ENCODE measurements at places on chromosomes 4 and X. TPM values are rescaled to one million over a fixed set of nuclear protein-coding genes. Genes with fewer than 3 reads are reported as not detected.

Gene KCNIP4
- not detected for total RNA-seq

Gene TMPRSS11F
- not detected for total RNA-seq

GRCh38 chr4:74189331-74190043 is 31.6 kb downstream of the MTHFD2L start:
- DNase-seq = no peak

- DNase-seq = no peak
Observed at GRCh38 chr4:600850-601515, 24.4 kb upstream of the PDE6B start.

DNA sequence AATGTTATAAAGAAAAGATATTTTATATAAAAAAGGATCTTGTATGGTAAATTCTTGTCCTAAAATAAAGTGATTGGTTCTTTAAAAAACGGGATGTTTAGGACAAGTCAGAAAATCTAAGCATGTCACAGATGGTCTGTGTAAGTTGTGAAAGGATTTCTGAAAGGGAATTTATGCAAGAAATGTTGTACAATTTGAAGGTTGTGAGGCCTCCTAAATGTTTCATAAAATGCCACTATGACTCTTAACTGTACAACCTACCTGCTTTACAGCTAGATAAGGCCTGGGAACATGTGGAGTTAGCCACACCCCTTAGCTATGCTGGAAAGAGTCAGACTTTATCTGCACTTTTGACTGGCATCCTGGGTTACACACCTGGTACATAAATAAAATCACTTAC is 951.5 kb upstream of the POU3F4 start:
- DNase-seq = no peak

Measured in gastrocnemius medialis (tissue), 4 donors.